H4 (cell line): ENCODE measurements at places on chromosomes 2 and 18.
A peak's percentile ranks its signal among the peaks of the same experiment; 100 is the strongest.

GRCh38 chr2:10688921-10689807 lies 611 bp downstream of the NOL10 start:
- no peak for DNase-seq

- DNase-seq, result no peak
Observed at GRCh38 chr2:27843992-27844391, 46.2 kb downstream of the RBKS start.

GRCh38 chr2:6139142-6139541 lies 447.0 kb downstream of the SOX11 start:
- no peak for DNase-seq

GRCh38 chr2:195486520-195486919 lies 170.5 kb upstream of the SLC39A10 start:
- DNase-seq, result no peak

- DNase-seq, result no peak
Observed at GRCh38 chr2:120332384-120332783, 13.6 kb upstream of the INHBB start.

DNA sequence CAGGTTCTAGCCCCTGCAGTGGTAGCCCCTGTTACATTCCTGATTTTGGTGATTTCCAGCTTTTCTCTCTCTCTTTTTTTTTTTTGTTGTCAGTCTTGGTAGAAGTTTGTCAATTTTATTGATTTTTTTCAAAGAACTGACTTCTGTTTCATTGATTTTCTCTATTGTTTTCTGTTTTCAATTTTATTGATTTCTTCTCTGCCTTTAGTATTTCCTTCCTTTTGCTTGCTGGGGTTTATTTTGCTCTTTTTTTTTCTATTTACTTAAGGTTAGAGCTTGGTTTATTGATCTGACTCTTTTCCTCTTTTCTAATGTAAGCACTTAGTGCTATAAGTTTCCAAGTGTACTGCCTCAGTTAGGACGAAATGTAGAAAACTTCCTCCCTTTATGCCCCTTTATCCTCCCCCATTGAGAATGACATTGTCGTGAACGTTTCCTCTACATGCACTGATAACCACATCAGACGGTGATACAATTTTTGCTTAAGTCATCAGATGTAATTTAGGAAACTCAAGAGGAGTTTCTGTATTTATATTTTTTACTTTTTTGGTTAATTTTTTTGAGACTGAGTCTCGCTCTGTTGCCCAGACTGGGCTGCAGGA lies 81.1 kb upstream of the HS6ST1 start:
- DNase-seq, result no peak

GRCh38 chr2:39530411-39530866 lies 93.4 kb upstream of the MAP4K3 start:
- DNase-seq, result peak; percentile 40

DNA sequence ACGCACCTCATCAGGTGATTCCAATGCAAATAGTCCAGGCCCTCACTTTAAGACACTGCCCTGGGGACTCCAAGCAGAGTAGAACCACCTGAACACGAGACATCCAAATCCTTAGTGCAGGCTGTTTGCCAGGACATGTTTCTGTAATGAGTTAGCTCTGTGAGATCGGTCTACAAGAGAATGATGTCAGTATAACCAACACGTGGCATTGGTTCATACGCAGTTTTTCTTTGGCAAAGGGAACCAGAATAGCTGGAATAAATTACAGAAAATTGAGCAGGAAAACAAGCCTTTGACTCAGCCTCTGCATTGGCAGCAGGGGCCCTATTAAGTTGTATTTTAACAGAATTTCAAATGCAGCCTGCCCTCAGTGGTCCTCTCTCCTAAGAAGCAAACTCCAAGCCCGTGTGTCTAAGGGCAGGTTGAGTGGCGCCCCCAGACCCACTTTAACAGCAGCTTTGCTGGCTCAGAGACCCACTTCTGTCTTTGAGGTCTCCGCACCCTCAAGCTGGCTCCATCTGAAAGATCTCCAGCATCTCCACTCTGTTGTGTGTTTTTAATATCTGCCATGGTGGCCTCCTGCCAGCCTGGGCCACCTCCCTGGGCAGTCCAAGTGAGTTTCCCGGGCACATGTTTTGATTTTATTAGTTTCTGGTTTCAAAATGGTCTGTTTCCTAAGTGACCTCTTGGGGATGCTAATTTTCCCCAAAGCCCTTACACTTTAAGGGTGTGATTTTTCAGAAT lies 61.3 kb downstream of the ALPK2 start:
- DNase-seq, result peak; percentile 83

DNA sequence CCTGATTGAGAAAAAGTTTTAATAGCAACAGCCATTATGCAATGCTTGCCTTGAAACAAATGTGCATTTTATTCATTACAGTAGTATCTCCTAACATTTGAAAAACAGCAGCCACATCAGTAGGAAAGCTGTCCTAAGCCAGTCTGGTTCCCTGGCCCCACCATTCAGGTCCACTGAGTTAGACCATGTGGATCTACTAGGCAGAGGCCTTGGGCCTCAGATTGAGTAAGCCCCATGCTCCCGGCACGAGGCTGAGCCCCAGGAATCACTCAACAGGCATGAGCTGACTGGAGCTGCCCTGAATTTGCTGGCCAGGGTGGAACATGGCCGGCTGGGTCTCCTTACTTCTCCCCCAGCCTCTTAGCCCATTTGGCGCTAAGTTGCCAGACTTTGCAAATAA lies 103.4 kb downstream of the ZFP36L2 start:
- no peak for DNase-seq

DNA sequence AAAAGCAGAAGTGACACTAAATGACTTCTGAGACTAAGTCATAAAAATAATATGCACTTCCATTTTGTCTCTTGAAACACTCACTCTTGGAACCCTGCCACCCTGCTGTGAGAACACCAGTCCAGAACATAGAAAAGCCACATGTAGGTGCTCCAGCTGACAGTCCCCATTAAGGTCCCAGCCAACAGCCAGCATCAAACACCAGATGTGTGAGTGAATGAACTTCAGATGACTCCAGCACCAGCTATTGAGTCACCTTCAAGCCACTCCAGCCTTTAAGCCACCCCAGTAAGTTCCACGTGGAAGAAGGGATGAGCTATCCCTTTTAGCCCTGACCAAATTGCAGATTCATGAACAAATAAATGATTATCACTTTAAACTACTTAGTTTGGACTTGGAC lies 31.5 kb upstream of the LGALSL start:
- no peak for DNase-seq

- peak; percentile 26 for DNase-seq
Observed at GRCh38 chr2:38264396-38265221, 112.5 kb downstream of the ATL2 start.

GRCh38 chr2:46157966-46158310 lies 139.3 kb upstream of the EPAS1 start:
- no peak for DNase-seq

- no peak for DNase-seq
Observed at GRCh38 chr2:238789317-238789806, 58.5 kb upstream of the TWIST2 start.

DNA sequence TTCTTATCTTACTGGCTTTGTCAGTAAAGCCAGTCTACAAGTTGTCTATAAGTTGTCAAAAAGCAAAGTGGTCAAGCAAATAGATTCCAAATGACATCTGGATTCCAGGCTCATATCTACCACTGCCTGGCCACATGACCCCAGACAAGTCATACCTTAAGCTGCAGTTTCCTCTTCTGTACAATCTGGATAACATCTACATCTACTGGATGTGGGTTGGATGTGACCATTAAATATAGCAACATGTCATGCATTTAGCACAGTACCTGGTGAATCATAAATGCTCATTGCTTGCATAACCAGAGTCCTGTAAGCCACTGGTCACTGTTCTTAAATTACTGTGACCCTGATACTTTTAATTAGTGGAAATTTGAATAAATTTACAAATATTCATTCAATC lies 16.8 kb downstream of the COBLL1 start:
- no peak for DNase-seq

- DNase-seq, result no peak
Observed at GRCh38 chr2:166773308-166773949, 114.9 kb upstream of the XIRP2 start.

DNA sequence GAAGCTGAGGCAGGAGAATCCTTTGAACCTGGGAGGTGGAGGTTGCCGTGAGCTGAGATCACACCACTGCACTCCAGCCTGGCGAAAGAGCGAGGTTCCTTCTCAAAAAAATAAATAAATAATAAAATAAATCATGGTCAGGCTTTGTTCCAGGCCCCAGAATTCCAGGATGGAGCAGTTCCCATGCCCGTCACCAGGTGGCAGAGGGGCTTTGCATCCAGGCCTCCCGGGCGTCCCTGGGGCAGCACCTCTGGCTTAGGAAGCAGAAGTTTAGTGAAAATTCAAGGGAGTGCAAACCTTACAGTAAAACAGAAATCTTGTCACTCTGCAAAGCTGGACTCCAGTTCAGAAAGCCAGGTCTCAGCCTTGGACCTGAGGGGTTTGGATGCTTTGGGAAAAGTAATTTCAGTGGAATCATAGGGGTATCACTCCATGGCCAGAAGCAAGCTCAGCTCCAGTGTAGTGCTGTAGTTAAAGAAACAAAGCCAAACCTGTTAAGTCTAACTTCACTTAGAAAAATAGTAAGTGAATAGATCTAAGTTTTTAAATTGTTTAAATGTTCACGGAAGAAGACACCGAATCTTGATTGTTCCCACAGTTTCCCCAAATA lies 512.7 kb downstream of the CMPK2 start:
- peak; percentile 10 for DNase-seq

DNA sequence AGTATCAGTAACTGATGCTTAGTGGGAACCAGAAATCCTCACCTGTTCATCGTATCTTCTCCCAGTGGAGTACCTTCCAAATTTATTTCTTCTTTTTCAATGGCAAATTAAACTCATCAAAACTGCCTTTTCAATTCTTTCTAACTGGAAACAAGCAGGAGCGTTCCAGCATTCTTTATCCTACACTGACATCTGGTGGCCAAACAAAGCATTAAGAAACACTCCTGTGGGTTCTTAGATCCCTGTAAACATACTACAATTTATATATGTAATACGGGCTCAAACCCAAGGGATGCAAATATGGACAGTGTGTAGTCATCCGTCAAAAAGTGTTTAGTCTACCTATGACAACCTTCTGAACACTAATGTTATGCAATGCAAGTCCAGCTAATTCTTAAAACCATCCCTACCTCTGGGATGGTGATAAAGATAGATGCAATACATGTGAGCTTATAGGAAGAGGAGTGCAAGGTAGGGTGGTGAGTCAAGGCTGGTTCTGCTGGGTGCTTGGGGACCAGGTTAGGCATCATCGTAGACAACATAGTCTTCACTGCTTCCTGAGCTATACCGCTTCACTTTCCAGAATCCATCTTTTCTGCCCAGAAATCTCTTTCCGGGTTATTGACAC lies 375.0 kb downstream of the CTNNA2 start:
- DNase-seq, result peak; percentile 53

DNA sequence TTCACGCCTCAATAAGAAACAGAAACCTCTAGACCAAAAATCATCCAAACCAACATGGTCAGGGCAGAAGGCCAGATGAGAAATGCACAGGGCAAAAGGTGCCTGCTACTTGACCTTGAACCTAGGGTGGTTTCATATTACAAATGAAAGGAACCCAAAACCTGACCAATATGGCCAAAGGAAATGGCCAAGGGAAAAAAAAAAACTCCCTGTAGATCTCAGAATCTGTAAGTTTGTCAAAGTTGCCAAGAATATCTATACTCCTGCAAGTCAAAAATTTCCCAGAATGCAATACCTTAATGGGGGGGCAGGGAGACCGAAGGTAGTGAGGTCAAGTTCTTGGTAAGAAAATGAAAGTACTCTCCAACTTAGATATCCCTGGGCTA lies 47.2 kb downstream of the HIBCH start:
- no peak for DNase-seq

GRCh38 chr18:24669015-24669414 lies 208.6 kb downstream of the HRH4 start:
- no peak for DNase-seq

- peak; percentile 50 for DNase-seq
Observed at GRCh38 chr2:152054593-152054992, 44.3 kb downstream of the CACNB4 start.

DNA sequence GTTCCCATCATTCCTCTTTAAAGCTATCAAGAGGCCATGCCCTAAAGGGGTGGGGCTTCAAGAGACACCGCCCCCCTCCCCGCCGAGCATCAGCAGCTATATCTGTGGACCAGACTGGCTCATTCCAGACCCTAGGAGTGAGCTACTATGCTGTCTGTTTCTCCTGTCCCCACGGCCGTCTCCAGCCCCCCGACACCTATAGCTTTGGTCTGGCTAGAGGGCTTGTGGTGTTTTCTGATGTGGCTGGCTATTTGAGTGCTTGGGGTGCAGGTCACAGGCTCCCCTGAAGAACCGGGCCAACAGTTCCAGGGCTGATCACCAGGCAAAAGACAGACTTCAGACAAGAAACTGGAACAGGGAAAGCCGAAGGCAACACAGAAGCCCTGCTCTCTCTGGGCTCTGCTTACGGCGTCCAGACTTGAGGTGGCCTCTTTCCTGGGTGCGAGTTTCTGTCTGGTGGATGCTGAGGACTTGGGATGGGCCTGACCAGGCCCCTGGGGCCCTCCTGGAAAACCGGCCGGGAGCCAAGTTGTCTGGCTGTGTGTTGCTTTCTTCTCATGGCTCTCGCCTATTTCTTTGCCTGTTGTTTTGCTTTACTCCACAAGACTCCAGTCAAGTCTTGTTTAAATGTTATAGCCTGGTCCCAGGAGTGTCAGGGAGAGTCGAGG lies 83.6 kb downstream of the KLHL29 start:
- DNase-seq, result no peak

- no peak for DNase-seq
Observed at GRCh38 chr2:23433282-23433681, 48.3 kb downstream of the KLHL29 start.

- peak; percentile 3 for DNase-seq
Observed at GRCh38 chr18:43422518-43422917, 145.2 kb upstream of the SYT4 start.

GRCh38 chr2:72133721-72134407 lies 13.8 kb downstream of the CYP26B1 start:
- DNase-seq, result no peak

- DNase-seq, result no peak
Observed at GRCh38 chr2:71893646-71894045, 254.0 kb downstream of the CYP26B1 start.

GRCh38 chr18:48468151-48468550 lies 59.0 kb upstream of the ZBTB7C start:
- DNase-seq, result no peak

GRCh38 chr2:209114588-209115240 lies 309.1 kb upstream of the MAP2 start:
- no peak for DNase-seq

- DNase-seq, result peak; percentile 28
Observed at GRCh38 chr2:46268196-46268595, 29.0 kb upstream of the EPAS1 start.

DNA sequence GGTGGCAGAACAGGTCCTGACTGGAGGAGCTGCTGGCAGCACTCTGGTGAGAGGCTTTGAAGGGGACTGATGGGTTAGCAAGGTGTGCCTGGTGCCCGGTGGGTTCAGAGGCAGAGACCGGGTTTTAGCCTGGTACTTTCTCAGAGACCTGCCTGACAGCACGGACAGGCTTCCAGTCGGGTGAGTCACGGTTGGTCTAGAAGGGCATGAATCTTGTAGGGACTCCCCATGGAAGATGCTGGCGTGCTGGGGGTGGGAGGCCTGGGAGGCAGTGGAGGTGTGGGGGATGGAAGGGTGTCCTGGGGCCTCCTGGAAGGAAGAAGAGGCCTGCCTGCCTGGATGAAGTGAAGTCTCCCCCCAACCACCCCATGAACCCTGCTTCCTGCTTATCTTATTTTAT lies 52.6 kb downstream of the ACKR3 start:
- no peak for DNase-seq
